ENCODE measurements at places on chromosomes 3 and 15.

DNA sequence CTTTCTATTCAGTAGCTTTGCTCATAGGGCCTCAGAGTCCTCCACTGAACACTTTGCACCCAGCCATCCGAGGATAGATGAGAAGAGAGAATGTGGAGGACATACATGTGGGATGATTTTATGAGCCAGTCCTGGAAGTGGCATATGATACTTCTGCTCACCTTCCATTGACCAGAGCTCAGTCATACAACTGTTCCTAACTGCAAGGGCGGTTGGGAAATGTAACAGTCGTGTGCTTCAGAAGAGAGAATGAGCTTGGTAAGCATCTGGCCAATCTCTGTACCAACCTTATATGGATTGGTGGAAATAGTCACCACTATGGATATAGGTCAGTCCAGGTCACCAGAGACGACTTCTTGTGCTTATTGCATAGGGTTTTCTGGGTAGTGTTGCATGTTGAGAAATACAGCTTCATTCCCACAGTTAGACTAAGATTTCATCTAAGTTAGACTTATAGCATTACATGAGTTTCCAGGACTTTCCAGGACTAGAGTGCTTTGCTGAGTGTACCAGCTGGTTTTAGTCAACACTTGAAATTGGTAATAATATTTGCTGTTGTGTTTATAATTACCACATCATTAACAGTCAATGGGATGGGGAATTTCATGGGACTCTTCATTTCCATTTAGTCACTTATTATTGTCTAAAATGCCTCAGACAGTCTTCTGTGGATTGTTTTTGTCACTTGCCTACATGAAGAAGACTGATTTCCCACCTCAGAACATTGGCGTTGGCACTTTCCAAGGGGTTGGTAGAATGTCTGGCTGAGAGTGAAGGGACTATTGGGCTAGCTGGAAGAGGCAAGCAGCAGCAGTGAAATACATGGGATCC is 214.5 kb upstream of the ROPN1 start:
- no peak for DNase-seq

DNA sequence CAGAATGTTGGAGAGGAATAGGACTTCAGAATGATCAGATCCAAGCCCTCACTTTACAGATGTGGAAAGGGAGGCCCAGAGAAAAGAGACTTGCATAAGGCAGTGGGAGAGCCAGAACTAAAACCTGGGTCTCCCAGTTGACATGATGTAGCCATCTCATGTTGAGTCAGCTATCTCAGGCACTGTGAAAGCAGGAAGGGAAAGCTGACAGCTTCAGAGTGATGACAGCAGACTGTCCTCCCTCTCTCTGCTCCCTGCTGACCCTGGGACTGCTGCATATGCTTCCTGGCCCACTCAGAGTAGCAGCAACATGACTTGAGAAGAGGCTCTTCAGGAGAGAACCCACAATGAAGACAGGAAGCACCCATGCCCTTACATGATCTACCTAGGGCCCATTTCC is 14.7 kb downstream of the FHIT start:
- no peak for DNase-seq

GRCh38 chr3:182241766-182242488 is 530.2 kb downstream of the SOX2 start:
- no peak for DNase-seq

DNA sequence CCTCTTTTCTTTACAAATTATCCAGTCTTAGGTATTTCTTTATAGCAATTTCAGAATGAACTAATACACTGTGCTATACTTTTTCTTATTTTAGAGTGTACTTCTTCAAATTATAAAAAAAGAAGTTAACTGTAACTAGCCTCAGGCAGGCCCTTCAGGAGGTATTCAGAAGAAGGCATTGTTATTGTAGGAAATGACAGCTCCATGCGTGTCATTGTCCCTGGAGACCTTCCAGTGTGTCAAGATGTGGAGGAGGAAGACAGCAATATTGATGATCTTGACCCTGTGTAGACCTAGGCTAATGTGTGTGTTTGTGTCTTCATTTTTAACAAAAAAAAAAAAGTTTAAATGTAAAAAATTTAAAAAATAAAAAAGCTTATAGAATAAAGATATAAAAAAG is 55.5 kb downstream of the IL12A start:
- DNase-seq: no peak

GRCh38 chr3:11499144-11499543 is 144.6 kb downstream of the VGLL4 start:
- no peak for DNase-seq

- no peak for DNase-seq
Measured at GRCh38 chr3:149959443-149959842, 11.3 kb downstream of the PFN2 start.

- no peak for DNase-seq
Measured at GRCh38 chr3:168157099-168157700, 61.5 kb upstream of the GOLIM4 start.

DNA sequence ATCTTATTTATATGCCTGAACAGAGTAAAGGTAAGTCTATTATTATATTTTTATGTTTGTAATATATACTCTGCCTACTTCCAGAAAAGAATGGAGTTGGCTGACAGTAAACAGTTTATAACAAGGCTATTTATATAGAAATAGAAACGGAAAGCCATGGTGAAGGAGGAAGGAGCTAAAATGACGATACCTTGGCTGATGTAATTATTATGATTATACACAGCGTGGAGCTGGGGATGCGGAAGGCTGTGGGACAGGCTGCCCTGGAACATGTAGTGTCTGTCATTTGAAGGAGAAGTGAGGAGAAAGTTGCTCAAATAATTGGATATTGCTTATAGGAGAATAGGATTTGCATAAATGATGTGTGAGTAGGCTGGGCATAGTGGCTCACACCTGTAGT is 37.8 kb downstream of the CEMIP start:
- DNase-seq: no peak

- no peak for DNase-seq
Measured at GRCh38 chr3:98574132-98574531, 19.3 kb downstream of the CPOX start.

- no peak for DNase-seq
Measured at GRCh38 chr15:93913310-93913709, 318.1 kb upstream of the MCTP2 start.

DNA sequence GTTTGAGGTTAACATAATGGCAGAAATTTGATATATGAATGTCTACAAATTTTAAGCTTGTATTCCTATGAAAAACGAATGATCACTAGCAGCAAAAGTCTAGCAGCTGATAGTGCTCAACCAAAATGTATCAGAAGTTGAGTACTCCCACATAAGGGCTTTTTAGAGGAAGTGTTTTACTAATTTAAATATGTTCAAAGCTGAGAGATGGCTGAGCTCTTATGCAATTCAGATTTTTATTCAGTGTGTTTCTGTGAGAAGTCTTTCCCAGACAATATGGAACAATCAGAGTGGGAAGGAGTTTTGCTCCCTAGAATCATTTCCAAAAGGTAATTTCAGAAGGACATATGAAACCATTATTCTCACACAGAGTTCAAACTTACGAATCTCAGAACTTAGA is 327.0 kb downstream of the ZPLD1 start:
- DNase-seq: no peak

DNA sequence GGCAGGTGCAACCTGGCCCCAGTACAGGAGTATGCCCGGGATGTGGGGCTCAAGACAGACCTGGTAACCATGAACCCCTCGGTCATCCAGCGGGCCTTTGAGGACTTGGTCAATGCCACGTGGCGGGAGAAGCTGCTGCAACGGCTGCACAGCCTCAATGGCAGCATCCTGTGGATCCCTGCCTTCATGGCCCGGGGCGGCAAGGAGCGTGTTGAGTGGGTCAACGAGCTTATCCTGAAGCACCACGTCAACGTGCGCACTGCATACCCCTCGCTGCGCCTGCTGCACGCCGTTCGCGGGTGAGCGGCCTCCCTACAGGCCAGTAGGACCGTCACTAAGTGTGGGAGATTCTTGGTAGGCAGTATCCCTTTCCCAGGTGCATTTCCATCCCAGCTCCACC is 51.0 kb downstream of the ST8SIA2 start:
- DNase-seq: no peak

GRCh38 chr15:63044645-63045464 is 2.3 kb downstream of the TPM1 start:
- no peak for DNase-seq

DNA sequence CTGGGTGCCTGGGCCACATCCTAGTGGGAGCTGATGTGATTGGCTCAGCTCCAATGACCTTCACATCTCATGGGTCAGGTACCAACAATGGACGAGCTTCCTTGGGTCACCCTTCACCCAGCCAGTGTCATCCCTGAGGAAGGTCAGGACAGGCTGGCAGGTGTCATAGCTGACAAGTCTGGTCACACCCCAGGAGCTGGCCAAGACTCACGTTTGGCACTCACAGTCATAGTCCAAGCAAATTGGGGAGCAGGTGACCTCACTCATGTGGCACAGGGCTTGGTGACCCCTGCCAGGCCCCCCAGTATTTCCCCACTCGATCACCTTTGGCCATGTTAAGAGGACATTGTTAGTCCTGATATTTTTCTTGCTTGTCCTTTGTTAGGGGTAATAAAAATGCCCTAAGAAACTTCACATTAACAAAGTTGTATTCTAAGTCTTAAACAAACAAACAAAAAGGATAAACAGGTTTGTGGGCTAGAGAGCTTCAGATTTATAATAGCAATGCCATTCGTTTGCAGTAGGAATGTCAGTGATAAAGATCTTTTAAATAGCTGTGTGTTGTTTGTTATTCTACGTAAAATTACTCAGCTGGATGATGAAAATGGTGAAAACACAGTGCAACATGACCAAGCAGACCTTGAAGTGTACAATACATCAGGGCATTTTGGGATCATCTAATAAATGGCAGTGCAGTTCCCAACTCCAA is 79.5 kb upstream of the POMGNT2 start:
- DNase-seq: no peak

- DNase-seq: no peak
Measured at GRCh38 chr3:33355611-33356010, 78.4 kb downstream of the FBXL2 start.

- DNase-seq: no peak
Measured at GRCh38 chr3:89072642-89073041, 34.8 kb upstream of the EPHA3 start.

DNA sequence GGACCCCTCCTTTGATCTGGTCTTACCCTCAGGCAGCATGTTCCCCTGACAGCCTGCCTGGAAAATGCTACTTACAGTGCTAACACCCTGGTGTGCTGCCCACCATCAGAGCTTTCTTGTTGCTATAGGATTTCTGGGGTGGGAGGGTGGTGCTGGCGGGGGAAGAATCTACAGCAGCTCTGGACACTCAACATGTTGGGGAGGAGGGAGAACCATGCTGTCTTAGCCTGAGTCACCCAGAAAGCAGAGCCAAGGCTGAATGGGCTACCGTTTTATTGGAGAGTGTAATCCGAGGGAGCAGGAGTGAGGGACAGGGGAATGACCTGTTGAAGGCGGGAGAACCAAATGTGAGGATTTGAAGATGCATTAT is 45.6 kb downstream of the MFSD1 start:
- DNase-seq: no peak

DNA sequence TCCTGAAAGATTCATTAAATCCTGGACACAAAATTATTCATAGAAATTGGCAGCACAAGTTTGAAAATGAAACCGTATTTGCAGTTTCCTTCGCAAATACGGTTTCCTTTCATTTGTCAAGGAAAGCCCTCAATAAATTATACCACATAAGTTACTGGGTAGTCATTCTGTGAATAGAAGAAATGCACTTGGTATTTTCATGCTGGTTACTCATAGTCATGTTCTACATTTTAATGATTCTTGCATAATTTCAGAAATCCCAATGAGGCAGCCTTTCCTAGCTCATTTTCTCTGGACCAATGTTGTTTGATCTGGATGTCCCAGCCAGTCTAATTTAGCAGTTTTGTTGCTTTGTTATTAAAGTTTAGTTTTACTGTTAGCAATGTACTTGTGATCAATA is 43.2 kb downstream of the MINAR1 start:
- DNase-seq: no peak

DNA sequence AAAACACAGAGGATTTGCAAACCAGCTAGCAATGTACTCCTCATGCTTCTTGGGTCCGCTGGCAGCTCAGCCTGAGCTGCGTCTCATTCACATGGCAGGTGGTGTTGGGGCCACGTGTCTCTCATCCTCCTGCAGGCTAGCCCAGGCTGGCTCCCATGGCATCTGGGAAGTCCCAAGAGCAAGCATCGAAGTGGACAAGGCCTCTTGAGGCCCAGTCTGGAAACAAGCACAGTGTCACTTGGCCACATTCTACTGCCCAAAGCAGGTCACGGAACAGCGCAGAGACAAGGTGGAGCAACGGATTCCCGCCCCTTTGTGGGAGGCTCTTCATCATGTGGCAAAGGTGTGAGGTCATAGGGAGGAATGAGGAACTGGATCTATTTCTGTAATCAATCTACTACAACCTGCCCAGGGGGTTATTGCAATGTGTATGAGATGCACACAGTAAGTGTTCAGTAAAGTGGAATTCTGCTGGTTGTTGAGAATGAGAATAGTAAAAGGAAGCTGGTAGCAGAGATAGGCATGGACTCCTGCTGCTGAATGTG is 128.3 kb downstream of the TPRA1 start:
- no peak for DNase-seq

DNA sequence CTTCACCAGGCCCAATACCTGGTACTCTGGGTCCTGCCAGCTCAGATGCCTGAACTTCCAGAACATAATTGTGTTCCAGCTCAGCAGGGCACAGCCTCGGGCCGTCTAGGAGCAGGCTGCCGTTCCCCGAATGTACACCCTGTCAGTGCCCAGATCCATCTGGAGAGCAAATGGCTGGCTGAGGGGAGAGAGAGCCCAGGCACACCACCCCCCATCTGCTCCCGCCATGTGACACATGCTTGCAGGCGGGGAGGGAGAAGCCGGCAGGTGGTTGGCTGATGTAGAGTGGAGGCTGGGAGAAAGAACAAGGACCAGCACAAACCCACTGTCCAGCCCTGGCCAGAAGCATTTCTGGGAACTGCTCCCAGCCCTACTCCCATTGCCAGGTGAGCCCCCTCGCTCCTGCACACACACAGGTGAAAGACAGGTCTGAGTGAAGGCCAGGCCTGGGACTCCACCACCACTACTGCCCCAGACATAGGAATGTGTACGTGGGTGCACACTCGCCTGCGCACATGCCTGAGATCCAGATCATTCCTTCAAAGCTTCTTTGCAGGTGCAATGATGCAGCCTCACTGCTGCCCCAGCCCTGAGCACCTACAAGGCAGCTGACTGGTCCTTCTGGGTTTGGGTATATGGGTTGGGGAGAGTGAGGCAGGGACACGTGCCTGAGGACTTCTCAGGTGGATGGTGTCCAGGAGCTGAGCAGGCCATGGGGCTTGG is 53.5 kb downstream of the SEMA5B start:
- no peak for DNase-seq

- DNase-seq: no peak
Measured at GRCh38 chr15:86316726-86317383, 237.2 kb downstream of the AGBL1 start.

Measured in activated CD4-positive, alpha-beta T cell treated with anti-CD3 and anti-CD28 coated beads for 24 hours (primary cell).